G401 (cell line): ENCODE measurements at places on chromosomes 11 and 22. TPM values are rescaled to one million over a fixed set of nuclear protein-coding genes. Genes with fewer than 3 reads are reported as not detected.

DNA sequence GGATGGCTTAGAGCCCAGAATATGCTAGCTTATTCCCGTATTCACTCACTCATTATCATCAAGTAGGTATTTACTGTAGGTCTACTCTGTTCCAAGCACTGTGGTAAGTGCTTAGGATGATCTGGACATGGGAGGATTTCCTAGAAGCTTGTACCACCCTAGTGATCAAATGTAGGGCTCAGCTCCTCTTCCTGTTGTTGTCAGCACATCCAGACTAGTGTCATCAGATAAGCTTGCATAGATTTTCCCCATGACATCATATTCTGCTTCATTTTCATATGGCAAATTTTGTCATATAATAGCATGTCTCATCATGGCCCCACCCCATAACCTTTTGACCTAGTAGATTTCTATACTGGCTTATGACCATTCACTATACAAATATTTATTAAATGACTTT is 19.3 kb upstream of the NUCB2 start:
- DNase-seq, result no peak

DNA sequence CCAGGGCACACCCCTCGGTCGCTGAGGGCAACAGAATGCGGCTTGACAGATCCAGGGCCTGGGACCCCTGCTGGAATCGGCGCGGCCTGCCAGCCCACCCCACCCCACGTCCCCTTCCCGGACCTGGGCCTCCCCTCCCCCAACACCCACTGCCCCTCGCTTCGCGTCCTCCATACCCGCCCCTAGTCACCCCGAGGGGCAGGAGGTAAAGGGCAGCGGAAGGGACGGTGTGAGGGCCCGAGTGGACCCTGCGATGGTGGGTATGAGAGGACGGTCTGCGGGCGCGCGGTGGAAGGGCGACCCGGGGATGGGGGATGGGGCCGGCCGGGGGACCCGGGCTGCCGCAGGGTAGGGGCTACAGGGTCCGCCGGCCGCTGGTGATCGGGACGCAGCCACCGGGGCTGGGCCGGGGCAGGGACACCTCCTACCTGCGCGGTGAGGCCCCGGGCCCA is 311 bp downstream of the APBB1 start:
- DNase-seq, result no peak

DNA sequence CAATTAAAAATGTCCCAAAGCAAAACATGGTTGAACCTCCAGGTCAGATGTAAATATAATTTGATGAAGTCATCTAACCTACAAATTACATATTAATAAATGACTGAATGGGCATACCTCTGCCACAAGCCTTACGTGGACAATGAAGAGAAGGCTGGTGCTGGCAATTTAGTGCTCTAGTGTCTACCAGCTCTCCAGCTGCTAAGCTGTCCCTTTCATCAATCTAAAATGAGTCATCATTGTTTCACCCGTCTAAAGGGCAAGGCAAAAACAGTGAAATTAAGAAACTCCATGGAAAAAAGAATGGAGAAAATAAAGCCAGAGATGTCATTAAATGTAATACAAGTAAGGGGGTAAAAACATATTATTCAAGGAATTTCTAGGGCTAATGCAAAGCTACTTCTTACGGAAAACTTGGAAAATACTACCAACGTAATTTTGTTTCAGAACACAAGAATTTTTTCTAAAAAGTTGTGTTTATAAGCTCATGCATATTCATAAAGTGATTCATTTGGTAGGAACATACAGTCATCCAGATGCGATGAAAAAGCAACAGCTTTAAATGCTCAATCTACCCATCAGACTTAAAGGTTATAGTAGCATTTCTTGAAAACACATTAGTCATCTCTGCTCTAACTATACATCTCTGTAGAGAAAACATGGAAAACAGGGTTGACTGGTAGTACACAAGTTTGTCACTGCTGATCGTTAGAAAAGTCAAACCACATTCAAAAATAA is 71.5 kb downstream of the SIK3 start:
- DNase-seq, result no peak

DNA sequence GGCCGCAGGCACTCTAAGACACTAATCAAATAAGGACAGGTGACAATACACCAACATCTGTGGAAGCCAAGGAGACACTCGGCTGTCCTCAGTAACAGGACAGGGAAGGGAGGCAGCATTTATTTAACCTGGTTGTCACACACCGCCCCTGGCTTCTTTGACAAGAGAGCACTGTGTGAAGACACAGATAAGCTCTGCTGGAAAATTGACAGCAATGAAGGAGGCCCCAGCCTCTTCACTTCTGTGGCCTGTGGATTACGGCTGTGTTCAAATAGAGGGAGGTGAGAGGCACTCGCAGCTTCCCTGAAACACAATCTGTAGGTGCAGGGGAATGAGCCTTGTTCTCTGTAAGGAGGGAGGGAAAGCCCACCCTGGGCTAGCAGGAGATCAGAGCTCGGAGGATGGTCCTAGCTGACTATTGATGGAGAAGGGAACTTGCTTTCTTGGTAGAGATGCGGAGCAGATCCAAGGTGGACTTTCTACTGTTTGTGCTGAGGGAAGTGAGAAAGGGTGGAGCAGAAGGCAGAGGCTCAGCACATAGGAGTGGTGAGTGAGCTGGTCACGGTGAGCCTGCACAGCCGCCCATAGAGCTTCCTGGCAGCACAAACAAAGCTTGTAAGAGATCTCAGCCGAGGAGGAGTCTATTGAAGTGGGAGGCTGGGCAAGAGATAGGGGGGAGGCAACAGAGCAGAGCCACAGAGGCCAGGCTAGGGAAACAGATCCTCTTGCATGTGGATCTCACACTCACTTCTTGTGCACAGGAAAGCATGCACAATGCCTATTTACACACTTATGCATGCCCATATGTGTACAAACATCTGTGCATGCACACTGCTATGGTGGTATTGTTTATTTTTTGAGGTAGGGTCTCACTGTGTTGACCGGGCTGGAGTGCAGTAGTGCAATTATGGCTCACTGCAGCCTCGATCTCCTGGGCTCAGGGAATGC is 114.6 kb upstream of the THY1 start:
- DNase-seq, result no peak

DNA sequence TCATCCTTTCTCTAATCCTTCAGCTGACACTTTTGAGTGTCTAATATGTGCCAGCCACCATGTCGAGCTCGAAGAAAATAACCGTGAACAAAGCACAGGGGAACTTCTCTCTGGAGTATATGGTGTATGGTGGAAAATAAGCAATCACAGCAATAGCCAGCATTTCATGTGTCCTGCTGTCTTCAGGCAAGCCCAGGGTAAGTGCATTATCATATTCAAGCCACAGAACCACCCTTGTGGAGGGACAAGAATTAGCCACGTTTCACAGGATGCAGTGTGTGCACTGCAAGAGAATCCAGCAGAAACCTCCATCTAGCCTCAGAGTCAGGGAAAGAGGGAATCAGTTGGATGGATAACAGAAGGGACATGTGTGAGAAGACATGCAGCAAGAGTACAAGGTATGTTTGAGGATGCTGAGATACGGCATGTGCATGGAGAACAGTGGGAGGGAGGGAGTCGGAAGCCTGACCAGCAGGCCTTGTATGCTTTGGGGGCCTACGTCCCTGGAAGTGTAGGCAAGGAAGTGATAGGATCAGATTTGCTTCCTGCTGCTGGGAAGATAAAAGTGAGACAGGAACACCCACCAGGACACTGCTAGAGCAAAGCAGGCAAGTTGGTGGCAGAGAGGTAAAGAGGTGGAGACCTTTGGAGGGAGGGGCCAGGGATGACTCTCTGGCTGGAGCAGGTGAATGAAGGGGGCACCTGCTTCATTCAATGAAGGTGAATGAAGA is 14.7 kb upstream of the GNAZ start:
- DNase-seq, result no peak

MYEOV gene
- 1.8 and 5.6 TPM in 2 replicates for total RNA-seq

SMC1B gene
- not detected in 2 replicates for total RNA-seq

GRCh38 chr22:47043835-47044721 is 281.6 kb downstream of the TBC1D22A start:
- peak; percentile 91 for DNase-seq

- no peak for DNase-seq
Measured at GRCh38 chr22:21703684-21704316, 31.8 kb downstream of the YPEL1 start.

- no peak for DNase-seq
Measured at GRCh38 chr22:48658246-48658645, 1169.4 kb downstream of the BRD1 start.

LRRC56 gene
- 0.03 and 1.0 TPM in 2 replicates for total RNA-seq

DNA sequence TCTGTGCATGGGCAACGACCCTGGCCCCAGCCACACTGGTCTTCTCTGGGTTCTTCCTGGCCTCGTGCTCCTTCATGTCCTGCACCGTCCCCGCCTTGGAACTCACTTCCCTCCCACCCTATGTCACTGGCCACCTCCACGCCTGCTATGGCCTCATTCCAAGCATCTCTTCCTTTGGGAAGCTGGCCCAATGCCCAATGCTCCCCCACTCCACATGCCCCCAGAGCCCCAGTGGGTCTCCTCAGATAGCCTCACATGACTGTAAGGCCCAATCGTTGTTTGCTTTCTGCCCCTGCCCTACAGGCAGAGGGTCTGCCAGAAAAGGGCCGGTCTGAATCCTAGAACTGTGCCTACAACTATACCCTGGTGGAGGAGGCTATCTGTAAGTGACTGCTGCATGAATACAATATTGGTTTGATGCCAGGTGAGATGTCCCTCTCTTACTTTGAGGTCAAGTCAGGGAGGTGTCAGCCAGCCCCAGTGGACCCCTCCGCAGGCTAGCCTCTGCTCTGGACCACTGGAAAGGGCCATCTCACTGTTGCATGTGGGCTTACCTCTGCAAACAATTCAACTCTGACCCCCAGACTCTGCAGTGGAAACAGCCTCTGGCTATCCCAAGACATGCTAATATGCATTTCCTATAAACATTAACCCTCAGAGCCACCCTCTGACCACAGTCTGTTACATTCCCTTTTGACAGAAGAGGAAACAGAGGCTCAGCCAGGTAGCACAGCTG is 2.1 kb upstream of the GNAZ start:
- no peak for DNase-seq

GRCh38 chr11:120511820-120512738 is 531 bp downstream of the GRIK4 start:
- no peak for DNase-seq

GRCh38 chr11:126008956-126009355 is 53.7 kb downstream of the CDON start:
- no peak for DNase-seq

DNA sequence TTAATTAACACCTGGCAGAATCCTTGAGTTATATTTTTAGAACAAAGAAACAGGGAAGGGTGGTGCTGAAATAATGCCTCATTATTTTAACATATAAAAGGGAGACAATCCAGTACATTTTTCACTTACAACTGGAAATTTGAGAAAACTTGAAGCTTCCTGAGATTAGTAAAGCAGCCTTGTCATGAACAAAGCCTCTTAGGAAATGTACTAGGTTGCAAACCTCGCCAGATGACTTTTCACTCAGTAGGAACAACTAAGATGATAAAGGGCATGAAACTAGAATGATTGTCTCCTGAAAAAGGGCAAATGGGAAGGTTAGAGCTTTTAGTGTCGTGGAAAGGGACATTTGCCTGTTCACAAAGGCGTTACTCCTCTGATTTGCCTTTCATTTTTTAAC is 289.6 kb downstream of the ETS1 start:
- DNase-seq, result no peak

GRCh38 chr22:19694696-19695095 is 19.6 kb upstream of the SEPTIN5 start:
- DNase-seq, result no peak

DNA sequence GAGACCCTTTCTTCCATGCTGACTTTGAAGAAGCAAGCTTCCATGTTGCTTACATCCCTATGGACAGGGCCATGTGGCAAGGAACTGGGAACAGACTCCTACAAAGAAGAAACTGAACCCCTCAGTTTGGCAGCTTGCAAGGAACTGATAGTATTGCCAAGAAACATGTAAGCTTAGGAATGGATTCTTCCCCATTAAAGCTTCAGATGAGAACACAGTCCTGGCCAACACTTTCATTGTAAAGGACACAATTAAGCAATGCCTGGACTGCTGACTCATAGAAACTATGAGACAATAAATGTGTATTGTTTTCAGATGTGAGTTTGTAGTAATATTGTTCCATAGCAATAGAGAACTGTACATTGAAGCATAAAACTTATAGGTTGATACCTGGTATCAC is 82.4 kb downstream of the AASDHPPT start:
- DNase-seq, result no peak

DNA sequence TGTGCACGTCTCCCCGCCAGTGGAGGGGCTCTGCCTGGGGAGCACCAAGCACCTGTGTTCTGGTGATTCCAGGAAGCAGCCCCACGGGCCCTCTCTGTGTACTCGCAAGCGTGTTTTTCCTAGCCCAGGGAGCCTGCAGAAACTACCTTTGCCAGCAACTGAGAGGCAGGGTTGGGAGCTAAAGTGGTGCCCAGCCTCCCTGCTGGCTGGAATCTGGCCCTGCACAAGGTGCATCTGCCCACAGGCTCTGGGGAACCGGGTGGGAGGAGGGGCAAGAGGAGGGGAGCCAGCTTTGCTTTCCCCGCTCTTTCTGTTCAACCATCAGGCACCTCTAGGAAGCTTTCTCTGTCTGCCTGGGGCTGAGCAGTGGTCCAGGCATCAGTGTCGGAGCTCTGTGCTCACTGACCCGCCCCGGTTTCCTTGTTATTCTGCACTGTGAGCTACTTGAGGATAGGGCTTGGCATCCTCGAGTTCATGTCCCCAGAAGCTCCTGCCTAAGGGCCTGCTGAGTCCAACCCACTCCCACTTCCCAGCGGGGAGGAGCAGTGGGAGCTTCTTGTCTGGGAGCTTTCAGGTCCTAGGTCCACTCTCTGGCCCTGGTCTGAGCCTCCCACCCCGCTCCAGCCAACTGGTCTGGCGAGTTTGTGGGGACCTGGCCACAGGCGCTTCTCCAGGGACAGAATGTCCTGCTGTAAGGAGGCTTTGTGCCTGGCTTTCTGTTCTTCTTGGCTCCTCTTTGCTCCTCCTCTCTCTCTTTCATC is 14.9 kb downstream of the DAGLA start:
- peak; percentile 89 for DNase-seq

DNA sequence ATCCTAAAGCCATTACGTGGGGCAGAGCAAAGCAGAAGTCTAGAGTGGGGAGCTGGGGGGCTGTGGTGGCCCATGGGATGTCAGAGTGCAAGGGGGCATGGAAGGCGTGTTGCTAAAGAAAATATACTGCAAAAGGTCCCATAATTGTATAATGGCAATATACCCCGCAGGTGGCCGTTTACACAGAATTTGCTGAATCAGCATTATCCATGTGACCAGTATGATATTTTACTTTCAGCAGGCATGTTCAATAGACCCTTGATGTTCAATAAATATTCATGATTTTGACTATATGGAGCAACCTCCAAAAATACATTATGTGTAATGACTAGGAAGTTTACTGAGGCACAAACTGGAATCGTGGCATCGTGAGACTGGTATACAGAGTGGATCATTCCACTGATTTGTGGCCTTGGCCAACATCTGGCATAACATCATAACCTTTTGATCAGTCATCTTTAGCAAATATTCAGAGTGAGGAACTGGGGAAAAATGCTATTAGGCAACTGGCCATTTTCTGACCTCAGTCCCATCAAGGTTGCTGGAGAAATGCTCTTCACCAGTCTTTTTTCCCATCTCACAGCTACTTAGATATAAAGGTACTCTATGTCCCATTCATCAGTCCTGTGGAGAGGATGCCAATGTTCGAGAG is 29.3 kb upstream of the PPP2R1B start:
- no peak for DNase-seq

GRCh38 chr11:68956142-68956541 is 24.6 kb downstream of the MRGPRD start:
- DNase-seq, result no peak
